ENCODE measurements at places on chromosomes 13 and 19.

GRCh38 chr13:36910545-36910944 is 9.5 kb downstream of the SMAD9 start:
- no peak for DNase-seq

DNA sequence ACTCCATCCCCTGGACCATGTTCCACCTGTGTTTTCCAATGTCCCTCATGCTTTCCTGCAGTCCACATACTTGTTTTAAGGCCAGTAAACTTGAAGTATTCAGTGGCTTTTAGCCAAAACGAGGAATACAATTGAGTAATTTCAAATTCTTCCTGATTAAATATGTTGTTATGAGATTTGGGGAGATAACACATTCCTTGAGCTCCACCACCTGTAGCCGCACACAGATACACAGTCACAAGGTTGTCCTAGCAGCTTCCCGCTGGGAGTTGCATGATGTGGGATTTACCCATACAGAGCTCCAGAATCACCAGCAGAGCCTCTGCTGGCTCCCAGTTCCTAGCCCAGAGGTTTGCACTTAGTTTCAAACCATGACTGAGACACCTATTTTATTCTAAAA is 53.6 kb upstream of the FRY start:
- no peak for DNase-seq

GRCh38 chr13:30796631-30797601 is 61.6 kb downstream of the ALOX5AP start:
- DNase-seq = no peak

GRCh38 chr13:95360464-95361097 is 59.3 kb upstream of the ABCC4 start:
- DNase-seq = no peak

DNA sequence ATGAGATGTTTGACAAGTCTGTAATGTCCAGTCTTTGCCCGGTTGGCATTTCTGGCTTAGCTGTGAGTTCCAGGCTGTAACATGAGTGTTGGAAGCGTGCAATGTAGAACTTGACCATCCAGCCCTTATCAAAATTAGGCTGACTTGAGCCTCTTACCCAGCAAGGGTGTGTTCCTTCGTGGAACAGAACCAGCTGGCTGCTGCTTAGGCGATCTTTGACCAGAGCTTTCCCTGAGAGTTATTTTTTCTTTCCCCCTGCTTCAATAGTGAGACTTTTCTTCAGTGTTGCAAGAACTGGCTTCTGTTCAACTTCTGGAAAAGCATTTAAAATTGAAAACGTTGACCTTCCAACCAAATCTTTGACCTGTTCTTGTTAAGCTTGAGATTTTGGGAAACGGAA is 6.5 kb downstream of the TNFSF13B start:
- no peak for DNase-seq

GRCh38 chr13:48687249-48687648 is 33.5 kb downstream of the CYSLTR2 start:
- no peak for DNase-seq

DNA sequence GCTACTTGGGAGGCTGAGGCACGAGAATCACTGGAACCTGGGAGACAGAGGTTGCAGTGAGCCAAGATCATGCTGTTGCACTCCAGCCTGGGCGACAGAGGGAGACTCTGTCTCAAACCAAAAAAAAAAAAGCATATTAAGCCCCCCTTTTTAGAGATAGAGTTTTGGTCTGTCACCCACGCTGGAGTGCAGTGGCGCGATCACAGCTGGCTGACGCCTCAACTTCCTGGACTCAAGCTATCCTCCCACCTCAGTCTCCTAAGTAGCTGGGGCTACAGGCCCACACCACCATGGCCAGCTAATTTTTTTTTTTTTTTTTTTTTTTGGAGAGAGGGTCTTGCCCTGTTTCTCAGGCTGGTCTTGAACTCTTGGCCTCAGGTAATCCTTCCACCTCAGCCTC is 34.2 kb upstream of the MAP3K10 start:
- no peak for DNase-seq

DNA sequence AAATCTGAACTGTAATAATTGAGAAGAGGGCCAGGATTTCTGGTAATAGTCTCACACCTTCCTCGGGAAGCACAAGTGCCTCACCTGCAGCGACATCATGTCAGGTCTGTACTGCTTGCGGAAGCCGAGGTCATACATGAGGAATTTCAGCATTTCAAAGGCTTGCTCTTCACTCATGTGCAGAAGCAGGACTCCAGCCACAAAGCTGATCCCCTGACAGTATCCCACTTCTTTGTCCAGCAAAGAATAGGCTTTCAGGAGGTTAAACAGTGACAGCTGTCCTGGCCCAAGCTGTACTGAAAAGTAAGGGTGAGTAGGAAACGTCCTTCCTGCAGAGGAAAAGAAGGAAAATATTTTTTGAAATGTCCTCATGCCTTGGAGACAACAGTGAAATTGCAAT is 182.7 kb downstream of the TBC1D4 start:
- DNase-seq = no peak

DNA sequence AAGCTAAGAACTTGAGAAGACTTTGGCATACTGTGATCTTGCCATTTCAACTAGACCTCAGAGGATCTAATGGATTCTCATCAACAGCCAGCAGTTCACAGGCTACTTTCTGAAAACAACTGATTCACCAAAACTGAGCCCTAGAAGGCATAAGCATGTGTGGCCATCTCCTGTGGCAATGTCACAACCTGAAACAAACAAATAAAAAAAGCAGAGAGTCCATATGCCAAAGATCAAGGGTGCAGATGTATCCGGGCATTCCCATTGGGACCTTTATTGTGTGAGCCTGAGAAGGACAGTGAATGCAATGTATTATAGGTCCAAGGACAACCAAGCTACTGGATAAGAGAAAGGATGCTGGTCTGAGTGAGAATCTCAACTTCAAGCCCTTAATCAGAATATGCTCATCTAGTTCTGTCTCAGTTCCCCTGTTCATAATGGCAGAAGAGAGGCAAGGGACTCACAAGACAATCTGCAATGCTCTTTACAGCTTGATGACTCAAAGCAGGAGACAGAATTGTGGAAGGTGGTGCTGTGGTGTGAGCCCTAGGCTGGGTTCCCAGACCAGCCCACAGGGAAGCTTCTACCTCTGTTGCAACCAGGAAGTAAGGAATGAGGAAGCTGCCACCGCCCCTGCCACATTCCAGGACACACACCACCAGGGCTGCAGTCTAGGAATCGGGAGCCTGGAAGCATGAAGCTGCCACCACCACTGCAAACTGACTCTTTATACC is 133.7 kb downstream of the RAP2A start:
- DNase-seq = no peak

- no peak for DNase-seq
Observed at GRCh38 chr13:88136098-88136790, 465.1 kb downstream of the SLITRK5 start.

- DNase-seq = no peak
Observed at GRCh38 chr19:16351133-16351809, 26.6 kb downstream of the KLF2 start.

- no peak for DNase-seq
Observed at GRCh38 chr13:97749174-97749573, 204.3 kb upstream of the IPO5 start.
